HT1080 (cell line): ENCODE measurements at places on chromosomes 11 and 22.

GRCh38 chr11:61697764-61698163, 17.6 kb downstream of the DAGLA start:
- DNase-seq = no peak

- no peak for DNase-seq
Observed at GRCh38 chr11:122307476-122308035, 191.5 kb upstream of the BLID start.

GRCh38 chr11:12075822-12076821, 34.3 kb upstream of the MICAL2 start:
- DNase-seq = peak; percentile 99

DNA sequence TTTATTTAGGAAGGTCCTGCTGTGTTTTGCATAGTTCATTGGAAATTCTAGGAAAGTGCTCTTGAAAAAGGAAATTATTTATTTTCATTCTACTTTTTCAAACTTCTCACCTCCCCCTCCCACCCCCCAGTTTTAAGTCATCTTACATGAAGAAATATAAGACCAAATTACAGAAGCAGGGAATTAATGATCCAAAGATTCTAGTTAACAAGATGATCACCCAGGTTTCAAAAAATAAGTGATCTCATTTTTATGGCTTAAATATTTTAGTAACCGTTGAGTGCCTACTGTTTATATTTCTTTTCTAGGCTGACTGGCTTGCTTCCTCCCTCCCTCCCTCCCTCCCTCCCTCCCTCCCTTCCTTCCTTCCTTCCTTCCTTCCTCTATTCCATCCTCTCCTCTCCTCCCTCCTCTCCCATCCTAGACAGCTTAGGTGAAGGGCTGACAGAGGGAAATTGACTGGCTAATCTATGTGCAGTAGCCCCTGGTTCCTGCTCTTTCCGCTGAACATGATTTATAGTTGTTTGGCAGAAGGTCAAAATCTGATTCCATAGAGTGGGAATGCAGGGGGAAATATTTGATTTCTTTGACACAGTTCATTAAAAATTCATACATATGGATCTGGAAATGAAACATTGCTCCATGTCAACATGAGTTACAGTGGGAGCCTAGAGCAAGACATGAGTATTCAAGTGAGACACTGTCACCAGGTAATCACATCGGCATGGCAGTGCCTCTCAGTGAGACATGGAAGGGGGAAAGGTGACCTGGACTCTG, 123.4 kb downstream of the COMMD9 start:
- DNase-seq = no peak

DNA sequence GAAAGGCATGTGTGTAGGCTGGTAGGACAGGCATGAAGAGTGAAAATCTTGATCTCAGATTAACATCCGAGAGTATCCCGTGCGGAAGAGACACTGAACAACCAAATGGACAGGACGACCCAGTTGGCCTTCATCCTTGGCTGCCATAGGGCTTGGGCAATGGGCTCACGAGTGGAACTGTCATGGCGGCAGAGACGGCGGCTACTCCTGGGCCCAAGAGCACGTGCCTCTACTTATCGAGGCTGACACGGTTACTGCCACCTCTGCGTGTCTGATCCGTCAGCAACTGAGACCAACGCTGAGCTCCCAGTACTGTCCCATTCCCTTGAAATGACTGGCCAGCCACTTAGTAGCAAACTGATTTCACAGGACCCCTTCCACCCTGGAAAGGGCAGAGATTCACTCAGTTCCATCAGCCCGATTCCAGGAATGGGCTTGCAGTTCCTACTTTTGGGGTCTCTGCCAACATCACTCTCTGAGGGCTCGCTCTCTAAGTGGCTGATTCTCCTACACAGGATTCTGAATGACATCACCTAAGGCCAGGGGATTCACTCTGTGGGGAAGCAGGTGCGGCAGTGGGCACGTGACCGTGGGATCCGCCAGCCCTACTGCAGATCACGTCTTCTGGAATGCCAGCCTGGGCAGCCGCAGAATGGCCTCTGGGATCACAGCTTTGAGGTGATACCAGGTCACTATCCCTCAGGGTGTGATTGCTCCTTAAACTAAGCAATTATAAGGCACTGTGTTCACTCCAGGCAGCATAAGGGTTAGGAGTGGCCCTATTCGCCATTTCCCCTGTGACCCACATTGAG, 97.8 kb downstream of the RPS6KA4 start:
- DNase-seq = no peak

- peak; percentile 61 for DNase-seq
Observed at GRCh38 chr22:29617922-29618629, 14.6 kb downstream of the NF2 start.

DNA sequence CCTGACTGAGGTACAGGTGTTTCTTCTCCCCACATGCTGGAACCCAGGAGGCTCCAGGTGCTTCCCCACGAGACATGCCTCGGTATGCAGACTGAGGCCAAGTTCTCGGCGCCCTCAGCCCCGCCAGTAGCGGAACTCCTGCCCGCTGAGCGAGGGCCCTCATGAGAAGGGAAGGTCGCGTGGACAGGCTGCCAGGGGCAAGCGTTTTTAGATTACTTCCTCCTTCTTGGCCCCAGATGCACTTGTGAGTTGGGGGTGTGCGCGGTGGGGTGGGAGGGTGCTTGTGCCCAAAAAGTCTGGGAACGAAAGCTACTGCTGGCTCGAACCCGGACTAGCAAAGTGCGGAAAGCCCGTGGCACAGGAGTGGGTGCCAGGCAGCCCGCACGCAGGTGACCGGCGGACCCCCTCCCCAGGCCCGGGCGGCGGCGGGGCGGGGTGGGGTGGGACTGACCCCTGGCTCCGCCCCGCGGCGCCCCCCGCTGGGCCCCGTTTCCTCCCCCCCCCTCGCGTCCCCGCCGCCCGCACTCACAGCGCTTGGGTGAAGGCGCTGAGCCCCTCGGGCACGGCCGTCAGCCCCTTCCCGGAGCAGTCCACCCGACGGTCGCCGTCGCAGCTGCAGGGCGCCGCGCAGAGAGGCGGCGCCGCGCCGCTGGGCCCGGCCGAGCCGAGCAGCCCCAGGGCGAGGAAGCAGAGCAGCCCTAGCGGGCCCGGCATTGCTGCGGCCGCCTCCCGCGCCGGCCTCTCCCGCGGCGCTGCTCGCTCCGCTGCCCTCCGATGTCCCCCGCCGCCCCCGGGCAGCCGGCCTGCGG, 797 bp downstream of the LGR4 start:
- no peak for DNase-seq

GRCh38 chr11:65427691-65428577, 5.3 kb downstream of the NEAT1 start:
- DNase-seq = peak; percentile 83

GRCh38 chr11:96010683-96011082, 86.8 kb upstream of the MTMR2 start:
- no peak for DNase-seq

DNA sequence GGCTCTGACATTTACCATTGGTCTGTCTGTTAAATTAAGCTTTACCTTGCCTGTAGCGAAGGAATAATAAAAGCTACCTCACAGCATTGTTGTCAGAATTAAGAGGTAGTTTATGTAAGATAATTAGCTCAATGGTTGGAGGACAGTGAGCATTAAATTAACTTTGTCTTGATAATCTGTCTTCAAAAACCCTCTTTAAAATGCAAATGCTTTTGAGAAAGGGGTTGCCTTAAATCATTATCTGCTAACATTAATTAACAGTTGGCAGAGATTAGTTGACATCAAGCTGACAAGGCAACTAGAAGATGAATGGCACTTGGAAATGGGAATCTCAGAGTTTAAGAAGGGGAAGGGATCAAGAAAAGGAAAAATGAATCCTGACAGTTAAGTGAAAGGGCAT, 761.1 kb upstream of the ARHGAP42 start:
- no peak for DNase-seq

DNA sequence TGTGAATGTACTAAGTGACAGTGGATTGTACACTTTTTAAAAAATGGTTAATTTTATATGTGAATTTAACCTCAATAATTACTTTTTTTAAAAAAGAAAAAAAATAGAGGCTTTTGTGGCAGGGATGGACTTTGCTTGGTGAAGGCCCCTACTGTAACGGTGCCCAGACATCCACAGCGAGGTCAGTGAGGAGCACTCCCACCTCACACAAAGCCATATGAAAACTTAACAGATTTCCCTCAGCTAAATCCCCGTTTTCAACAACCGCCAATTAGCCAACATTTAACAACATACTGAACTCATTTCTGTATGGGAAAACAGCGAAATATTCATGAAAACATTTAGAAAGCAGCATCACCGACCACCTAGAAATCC, 642 bp upstream of the C11orf58 start:
- no peak for DNase-seq

GRCh38 chr11:117972629-117973502, 13.3 kb upstream of the IL10RA start:
- no peak for DNase-seq

GRCh38 chr11:111177037-111177871, 68.3 kb upstream of the POU2AF2 start:
- DNase-seq = no peak

GRCh38 chr11:69339983-69340565, 46.1 kb downstream of the MYEOV start:
- no peak for DNase-seq

DNA sequence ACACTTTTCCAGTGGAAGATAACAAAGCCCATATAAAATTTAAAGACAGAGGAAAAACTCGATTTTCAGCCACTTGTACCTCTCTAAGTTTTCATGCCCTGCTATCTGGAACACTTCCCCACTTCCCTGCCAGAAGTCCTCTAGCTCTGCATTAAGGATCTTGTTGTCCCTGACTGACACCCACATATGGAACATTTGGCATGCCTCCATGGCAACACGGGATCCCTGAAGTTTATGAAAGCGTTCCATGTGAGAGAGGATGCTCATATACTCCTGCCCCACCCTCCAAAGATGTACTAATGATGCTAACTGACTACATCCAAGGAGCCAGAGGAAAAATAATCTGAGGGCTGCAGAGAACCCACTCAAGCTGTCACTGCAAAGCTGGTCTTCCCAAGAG, 8.8 kb upstream of the C11orf91 start:
- DNase-seq = no peak

- DNase-seq = no peak
Observed at GRCh38 chr22:18005201-18005926, 19.0 kb downstream of the MICAL3 start.

GRCh38 chr22:29146091-29146560, 59.6 kb upstream of the EMID1 start:
- no peak for DNase-seq

- peak; percentile 92 for DNase-seq
Observed at GRCh38 chr11:113176599-113177360, 137.6 kb upstream of the TTC12 start.

DNA sequence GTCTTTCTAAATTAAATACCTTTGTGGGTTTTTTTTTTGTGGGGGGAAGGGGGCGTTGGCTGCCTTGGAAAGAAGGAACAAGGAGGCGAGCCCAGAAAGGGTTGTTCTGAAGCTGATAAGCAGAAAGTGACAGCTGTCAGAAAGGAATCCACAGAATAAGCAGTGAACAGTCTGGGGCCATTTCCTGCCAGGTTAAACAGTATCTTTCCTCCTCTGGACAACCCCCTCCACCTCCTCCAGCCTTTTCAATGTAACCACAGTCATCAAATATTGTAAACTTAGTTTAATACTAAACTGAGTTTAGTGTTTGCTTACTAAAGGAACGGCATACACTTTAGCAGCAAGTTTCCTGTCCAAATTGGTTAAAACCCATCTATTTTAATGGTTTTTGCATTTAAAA, 271.2 kb upstream of the SYN3 start:
- DNase-seq = no peak

GRCh38 chr22:27857443-27857842, 55.9 kb upstream of the MN1 start:
- DNase-seq = no peak

- no peak for DNase-seq
Observed at GRCh38 chr11:36822829-36823228, 224.8 kb upstream of the RAG2 start.
